Natural killer cell (primary cell): ENCODE measurements at places on chromosomes 6 and 20. TPM values are rescaled to one million over a fixed set of nuclear protein-coding genes. Genes with fewer than 3 reads are reported as not detected.

DNA sequence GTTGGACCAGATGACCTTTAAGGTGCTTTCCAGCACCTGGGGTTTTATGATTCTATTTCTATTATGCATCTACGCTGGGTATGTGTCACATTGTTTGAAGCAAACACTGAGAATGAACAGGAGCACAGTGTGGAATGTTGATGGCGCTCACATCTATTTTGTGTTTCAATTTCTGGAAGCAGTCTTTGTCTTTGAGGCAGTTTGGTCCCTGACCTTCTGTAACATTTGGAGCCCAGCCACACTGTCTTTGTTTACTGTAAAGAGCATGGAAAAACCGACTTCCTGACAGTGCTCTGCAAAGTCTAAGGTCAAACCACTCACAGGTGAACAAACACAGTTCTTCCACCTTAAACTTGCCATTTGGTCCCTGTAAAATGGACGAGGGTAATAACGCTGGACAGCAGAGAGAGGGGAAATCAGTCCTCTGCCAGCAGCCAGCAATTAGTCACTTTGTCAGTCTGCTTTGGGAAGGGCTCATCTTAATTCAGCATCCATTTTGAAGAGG lies 155.5 kb downstream of the PRL start:
- H3K27ac ChIP-seq, result no peak overlapping the region
- peaks cover 3% of the 10 kb centered on the region for H3K4me1 ChIP-seq
- no peak overlapping the region for H3K4me3 ChIP-seq
- no peaks in the 10 kb centered on the region for H3K27me3 ChIP-seq
- DNase-seq, result no peak
- H3K36me3 ChIP-seq, result no peaks in the 10 kb centered on the region

- H3K4me1 ChIP-seq, result peaks cover 8% of the 10 kb centered on the region
- no peak for DNase-seq
- H3K4me3 ChIP-seq, result no peak overlapping the region
- no peaks in the 10 kb centered on the region for H3K36me3 ChIP-seq
- no peak overlapping the region for H3K27ac ChIP-seq
Observed at GRCh38 chr6:25447570-25447929, 168.4 kb downstream of the CARMIL1 start.

- DNase-seq, result no peak
- H3K27me3 ChIP-seq, result no peaks in the 10 kb centered on the region
- H3K27ac ChIP-seq, result no peak overlapping the region
- no peak overlapping the region for H3K4me3 ChIP-seq
Observed at GRCh38 chr6:133693565-133693964, 195.3 kb upstream of the TCF21 start.

VGLL2 gene
- not detected for total RNA-seq

PLN gene
- not detected for total RNA-seq
